Stimulated activated CD8-positive, alpha-beta memory T cell treated with anti-CD3 and anti-CD28 coated beads, Interleukin-4, amount 100 ng/mL, for 24 hours (primary cell): ENCODE measurements at places on chromosomes 2 and 18.

GRCh38 chr2:23464156-23464555, 79.2 kb downstream of the KLHL29 start:
- no peak for DNase-seq

DNA sequence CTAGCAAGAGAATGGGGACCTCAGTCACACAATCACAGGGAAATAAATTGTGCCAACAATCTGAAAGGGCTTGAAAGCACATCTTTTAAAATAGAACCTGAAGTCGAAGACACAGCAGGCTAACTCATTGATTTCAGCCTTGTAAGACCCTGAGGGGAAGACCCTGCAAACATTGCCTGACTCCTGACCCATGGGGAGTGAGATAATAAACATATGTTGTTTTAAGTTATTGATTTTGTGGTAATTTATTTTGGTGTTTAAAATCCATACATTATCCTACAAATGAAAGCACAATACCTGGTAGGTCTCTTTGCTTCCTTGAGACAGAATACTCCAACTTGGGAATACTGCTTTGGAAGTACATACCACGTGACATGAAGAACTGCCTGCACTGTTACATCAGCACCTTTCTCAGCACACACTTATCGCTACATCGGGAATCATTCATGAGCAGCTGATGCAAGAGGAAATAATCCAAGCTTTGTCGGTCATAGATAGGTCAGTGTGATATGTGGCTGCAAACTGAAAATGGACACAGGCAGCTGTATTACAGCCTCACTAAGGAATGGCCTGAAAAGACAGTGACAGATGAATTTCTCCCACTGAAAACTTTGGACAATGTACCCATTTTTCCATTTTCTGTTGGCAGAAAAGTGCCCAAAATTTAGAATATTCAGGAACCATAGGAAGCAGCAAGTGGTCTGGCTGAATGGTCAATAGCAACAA, 494.5 kb upstream of the MAP2 start:
- no peak for DNase-seq

GRCh38 chr2:179837408-179837807, 24.0 kb downstream of the ZNF385B start:
- no peak for DNase-seq

GRCh38 chr2:120738117-120738516, 2.4 kb downstream of the GLI2 start:
- no peak for DNase-seq

DNA sequence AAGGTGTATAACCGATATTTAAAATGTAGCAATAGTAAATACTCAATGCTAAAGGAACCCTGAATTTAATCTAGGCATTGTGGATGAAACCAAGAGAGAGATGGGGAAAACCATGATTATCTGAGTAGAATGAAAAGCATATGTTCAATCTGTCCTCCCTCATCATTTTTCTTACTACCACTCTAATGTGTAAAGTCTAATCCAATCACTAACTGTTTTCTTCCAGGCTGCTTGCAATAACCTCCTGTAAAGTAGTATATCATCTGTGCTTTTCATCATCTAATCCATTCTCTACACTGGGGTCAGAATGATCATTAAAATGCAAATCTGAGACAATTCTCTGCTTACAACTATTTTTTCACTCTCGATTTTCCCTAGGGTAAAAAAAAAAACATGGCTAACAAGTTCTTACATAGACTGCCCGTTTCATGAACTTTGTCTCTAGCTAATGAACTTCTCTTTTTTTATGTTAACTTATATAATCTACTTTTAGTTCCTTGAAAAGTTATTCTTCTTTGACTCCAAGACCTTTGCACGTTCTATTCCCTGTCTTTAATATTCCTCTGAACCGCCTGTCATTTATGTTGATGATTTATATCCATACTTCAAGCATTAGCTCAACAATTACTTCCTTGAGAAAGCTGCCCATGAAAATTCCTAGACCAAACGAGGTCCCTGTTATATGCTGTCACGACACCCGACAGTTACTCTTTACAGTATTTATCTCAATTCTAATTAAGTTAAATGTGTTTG, 94.7 kb upstream of the SLC8A1 start:
- DNase-seq: no peak

DNA sequence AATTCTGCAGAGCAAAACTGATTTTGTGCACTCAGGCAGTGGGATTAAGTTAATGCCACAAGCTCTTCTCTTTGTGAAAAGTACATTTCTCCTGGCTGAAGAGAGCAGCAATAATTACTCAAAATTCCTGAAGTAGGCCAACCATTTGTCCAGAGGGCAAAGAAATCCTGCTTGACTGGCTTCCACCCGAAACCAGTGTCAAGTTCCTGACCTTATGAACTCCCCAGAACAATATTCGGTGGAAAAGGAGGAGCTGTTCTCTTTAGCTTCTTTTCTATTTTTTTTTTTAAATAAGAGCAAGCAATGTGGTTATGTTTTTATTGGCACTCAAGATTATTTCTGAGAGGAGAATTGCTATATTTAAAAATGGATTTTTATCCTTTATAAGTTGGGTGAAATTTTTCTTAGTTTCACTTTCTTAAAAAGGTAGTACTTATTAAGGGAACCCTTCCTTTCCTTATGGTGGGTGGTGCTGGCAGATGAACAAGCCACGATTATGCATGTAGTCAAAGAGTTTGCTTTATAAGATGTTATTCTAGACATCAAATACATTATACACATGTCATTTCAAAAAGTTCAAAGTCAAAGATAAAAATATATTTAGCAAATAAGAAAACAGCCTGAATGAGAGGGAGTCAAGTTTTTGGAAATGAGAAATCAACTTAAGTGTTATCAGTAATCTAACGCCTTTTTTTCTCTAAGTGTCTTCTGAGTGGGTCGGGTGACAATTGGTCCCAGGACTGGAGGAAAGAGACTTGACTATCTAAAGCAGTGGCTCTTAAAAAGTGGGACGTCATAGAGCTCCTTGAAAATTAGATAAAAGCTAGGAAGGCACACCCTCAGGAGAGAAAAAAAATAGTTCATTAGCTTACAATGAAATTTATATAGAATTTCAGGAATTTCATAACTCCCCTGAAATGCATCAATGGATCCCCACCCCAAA, 194.5 kb downstream of the IKZF2 start:
- no peak for DNase-seq

DNA sequence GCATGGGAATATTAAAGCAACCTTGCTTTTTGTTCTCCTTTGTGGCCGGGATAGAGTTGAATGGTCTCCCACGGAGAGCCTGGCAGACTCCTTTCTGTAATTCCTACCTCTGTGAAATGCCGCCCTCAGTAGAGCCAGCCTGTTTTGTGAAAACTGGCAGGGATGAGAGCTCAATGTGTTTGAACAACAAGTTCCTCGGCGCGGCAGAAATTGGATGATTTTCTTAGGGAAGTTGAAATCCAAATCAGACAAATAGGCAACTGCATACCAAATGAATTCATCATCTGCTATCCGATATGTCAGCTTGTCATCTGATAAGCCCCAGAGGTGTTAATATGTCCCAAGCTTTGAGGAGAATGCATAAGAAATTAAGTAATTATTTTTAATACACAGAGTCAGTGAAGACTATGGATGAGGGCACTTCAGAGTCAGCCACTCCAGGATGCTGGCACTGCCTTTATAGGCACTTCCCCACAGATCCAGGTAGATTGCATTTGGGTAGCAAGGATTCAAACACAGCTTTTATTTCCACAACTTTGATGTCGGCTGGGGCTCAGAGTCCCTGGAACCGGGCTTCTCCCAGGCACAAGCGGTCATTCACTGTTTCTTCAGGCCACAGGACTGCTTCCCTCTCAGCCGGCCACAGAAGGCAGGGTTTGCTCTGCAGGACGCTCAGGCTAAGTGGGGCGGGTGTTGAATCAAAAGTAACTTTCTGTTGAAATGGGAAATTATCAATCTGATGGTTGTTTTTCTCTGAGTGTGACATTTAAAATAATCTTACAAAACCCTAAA, 82.8 kb upstream of the REV1 start:
- DNase-seq: no peak

GRCh38 chr2:128233790-128234395, 84.8 kb downstream of the HS6ST1 start:
- DNase-seq: no peak

- DNase-seq: no peak
Observed at GRCh38 chr2:27154488-27154887, 5.7 kb downstream of the TCF23 start.

DNA sequence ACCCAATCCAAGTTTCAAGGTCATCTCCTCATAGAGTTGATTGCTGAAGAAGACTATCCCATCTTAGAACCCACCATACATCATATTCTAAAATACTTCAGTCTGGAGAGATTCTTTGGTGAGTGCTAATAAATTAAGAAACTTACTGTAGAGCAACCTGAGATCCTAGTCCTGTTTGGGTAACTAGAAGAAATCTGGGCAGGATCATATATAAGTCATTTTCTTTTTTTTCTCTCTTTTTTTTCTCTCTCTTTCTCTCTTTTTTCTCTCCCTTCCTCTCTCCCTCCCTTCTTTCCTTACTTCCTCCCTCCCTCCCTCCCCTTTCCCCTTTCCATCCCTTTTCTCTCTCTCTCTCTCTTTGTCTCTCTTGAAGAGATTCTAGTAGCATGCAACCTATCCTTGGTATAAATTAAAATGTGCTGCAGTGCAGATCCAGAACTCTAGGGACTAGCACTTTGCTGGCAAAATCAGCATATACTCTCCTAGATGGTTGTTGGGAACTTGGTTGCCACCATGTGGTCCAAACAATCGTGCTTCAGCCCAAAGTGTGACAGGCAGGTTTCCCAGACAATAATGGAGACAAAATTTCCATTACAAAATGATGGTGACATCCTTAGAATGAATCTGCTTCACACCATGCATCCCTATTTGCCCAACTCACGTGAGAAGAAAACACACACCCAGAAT, 399.4 kb upstream of the CELF4 start:
- DNase-seq: no peak

- no peak for DNase-seq
Observed at GRCh38 chr2:26058390-26058789, 24.5 kb downstream of the RAB10 start.
